DMS79 treated with DMSO at 0.1 percent for 48 hours (cell line): ENCODE measurements at places on chromosomes 2 and 18.

DNA sequence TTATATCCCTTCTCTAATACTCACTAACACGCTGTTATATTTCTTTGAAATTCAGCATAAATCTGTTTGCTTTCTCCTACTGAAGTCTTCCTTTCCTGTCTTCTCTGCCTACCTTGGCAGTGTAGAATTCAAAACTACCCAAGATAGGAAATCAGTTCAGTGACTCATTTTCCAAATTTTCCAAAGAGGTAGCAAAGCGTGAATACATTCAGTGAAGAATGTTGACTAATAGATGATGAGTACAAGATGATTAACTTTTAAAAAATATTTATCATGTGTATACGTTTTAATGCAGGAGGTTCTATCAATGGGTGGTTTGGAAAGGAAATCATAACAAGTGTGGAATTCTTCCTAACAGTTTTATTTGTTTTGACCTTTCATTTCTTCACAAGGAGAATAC lies 201.9 kb upstream of the SLC8A1 start:
- DNase-seq: no peak

DNA sequence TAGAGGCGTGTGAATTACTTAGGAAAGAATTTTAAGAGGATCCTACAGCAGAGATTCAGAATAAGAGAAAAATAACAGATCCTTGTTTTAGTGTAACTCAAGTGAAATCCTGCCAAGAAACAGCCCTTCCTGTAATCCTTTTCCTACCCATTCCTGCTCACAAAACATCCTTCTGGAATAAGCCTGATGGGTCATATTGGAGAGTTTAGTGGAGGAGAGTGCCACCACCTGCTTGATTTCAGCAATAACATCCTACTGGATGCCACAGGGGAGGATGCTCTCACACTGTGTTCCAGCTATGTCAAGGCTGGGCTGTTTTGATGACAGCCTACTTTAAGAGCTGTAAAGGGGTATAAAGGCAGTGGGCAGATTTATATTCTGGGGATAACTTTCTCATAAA lies 54.8 kb upstream of the CCDC178 start:
- DNase-seq: peak; percentile 25

DNA sequence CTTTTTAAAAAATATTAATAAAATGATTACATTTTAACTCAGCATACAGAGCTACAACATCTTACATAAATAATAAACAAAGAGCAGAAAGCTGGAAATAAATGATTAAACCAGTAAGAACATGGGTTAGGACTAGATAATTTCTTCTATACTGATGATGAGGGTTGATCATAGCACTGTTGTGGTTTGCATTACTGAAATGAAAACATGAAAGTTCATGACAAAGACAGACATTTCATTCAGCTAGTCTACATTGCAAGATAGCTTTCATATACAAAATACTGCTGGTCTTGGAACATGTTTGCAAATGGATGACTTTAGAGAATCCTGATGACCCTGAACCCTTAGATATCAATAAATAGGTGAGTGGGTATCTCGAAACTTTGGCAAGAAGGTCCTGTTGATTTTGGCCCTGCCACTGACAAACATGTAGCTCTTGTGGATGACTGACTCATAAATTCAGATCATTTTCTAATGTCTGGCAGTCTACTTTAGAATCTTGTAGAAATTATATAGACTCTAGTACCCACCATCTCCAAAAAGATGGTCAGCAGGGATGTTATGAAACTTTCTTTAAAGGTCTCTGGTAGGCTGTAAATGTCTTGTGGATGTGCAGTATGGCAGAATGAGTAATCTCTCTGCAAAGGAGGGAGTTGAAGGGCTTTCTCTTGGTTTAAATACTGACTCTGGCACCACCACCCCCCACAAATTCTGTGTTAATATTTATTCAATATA lies 15.5 kb upstream of the CDC42EP3 start:
- no peak for DNase-seq

GRCh38 chr18:54263904-54264336 lies 5.4 kb upstream of the POLI start:
- DNase-seq: no peak

DNA sequence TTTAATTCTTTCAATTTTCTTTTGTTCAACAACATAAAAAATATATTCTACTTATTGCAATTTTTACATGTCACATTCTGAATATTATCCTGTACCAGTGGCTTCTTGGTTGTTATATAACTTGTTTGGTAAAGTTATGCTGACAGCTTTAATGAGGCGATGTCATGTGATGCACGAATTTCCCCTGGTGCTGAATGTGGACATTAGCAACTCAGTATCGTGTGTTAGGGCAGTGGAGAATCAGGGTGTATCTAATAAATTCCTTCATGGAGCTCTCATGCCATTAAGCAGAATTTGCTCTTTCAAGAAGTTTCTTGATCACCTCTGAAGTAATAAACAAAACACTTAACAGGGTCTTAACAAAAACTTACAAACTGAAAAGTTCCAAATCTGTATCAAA lies 99.6 kb upstream of the DNMT3A start:
- DNase-seq: no peak

DNA sequence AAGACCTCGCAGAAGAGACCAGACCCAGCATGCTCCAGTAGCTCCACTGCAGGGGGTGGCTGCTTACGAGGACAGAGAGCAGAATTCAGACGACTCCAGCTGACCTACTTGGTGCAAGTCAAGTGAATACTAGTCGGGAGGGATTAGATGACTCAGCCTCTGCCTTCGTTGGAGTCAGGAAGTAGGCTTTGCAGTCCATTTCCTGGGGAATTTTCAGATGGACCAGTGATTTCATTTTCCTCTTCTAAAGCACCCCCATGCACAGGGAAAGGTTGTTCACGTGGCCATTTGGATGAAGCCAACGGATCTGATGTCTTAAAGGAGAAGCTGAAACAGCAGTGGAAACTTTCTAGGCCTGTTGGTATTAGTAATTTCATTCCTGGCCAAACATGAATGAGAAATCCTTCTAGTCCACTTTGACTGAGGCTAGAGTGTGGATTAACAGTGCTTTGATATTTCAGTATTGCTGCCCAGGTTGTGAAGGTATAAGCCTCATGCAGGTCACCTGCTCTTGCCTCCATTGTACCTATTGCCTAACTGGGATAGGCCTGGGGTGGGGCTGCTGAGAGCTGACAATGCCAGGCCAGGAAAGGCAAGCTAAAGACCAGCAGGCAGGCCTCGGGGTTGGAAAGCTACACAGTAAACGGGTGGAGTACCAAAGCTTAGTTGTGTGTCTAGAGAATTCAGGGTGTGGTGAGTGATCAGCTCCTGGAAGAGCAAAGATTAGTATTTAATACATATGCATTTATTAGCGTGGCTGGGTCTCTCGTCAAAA lies 117.6 kb upstream of the FOSL2 start:
- DNase-seq: no peak

GRCh38 chr18:73923866-73924265 lies 223.8 kb downstream of the FBXO15 start:
- DNase-seq: no peak

DNA sequence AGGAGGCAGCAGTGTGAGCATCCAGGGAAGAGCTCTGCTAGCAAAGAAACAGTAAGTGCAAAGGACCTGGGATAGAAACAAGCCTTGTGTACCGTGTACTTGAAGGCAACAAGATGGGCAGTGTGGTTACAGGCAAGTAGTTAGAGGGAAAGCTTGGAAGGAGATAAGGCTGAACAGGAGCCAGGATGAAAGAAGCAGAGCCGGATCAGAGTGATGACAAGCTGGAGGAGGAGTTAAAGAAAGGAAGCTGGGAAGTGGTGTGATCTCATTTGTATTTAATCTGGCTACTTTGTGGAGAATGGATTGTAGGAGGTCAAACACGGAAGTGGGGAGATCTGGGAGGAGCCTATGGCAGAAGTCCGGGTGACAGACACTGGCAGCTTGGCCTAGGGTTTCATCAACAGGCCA lies 44.7 kb upstream of the VPS54 start:
- no peak for DNase-seq

GRCh38 chr18:52394602-52395001 lies 54.6 kb downstream of the DCC start:
- DNase-seq: no peak
